ENCODE measurements at places on chromosomes 7 and 10.

DNA sequence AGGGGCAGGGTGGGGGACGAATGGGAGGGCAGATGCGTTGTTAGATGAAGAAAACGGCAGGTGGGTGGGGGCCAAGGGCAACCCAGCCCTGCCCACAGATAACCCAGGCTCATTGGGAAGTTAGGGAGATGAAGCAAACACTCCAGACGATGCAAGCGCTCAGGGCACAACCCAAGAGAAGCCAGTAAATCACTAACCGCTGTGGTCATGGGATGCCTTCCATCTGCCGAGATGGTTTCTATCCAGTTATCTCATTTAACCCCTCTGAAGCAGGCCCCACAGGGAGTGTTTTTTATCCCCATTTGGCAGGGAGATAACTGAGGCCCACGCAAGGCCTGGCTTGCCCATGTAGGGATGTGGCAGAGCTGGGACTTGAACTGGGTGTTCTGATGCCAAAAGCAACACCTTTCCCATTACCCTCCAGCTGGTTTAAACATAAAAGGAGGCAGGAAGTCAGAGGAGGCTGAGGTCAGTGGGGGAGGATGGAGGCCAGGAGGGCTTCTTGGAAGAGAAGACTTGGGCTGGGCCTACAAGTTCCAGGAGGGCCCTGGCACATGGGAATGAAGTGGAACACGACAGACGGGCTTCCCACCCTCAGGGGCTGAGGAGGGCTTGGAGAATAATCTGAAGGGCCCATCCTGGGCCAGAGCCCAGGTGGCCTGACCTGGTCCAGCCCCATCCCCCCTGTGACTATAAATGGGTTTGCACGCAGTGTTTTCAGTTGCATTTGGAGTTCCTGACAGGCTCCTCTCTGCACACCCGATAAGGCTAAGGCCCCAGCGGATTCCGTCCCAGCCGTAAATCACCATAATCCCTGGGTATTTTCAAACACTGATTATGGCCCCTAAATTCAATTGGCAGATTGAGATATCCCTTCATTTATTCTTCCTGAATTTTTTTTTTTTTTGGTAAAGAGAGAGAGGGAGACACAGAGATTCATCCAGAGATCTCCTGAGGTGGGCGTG, 80.9 kb downstream of the NEURL1 start:
- DNase-seq = no peak

- no peak for DNase-seq
Observed at GRCh38 chr10:124494046-124494807, 32.6 kb downstream of the LHPP start.

GRCh38 chr7:140423501-140423900, 19.6 kb downstream of the RAB19 start:
- DNase-seq = no peak

GRCh38 chr7:93977211-93977950, 26.8 kb downstream of the BET1 start:
- no peak for DNase-seq

DNA sequence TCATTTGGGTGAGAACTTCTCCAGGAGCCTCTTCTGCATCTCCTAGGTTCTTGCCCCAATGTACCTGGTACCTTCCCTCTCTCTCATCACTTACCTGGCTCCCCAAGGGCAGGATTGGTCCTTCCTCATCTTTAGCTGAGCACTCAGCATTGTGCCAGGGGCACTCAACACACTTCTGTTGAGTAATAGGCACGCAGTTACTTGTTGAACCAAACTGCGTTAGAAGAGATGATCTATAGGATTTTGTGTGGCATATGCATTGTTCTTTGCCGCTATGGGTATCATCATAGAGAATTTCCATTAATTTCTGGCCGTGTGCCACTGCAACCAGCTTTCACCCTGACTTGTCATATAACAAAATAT, 16.4 kb downstream of the TBXAS1 start:
- no peak for DNase-seq

DNA sequence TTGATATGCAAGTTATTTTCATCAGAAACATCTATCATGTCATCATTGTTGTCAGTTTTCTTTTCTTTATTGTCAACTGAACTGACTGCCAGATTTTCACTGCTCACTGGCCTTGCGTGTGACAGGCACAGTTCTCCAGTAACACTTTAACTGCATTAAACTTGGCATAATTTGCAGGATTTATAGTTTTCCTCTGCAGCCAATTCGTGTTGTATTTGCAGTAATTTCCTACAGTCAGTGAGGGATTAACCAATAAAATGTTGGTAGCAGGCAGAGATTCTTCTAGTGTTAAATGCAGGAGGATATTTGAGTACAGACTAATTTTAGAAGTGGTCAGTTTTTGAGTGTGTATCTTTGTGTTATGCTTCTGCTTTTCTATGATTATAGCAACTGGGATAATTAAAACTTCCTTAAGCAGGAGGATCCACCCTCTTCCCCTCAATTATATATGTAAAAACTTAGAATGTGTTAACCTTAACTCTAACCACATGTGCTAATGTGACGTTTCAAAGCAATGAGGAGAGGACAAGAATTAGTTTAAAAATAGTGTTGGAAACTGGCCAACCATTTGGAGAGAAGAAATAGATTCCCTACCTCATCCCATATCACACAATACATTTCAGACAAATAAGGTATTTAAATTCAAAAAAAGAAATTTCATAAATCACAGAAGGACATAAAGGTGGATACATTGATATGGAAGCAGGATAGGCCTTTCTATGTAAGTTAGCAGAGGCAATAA, 365.5 kb upstream of the BMPER start:
- DNase-seq = no peak

DNA sequence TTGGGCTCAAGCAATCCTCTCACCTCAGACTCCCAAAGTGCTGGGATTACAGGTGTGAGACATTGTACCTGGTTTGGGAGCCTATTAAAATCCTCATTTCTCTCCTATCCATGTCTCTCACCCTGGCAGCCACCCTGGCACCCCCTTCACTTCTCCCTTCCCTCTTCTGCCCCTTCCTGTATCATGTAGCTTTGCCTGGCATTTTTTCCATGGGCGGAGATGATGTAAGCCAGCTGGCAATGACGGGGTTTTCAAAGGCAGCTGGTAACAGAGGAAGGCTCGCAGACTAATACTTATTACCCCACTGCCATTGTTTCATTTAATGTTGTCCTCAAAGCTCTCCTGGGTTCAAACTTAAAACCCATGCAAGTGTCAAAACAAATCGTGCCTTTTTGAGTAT, 61.9 kb downstream of the RGS10 start:
- DNase-seq = no peak

- DNase-seq = no peak
Observed at GRCh38 chr10:126380352-126381076, 7.8 kb downstream of the ADAM12 start.

- no peak for DNase-seq
Observed at GRCh38 chr10:59623133-59624121, 86.2 kb downstream of the SLC16A9 start.

DNA sequence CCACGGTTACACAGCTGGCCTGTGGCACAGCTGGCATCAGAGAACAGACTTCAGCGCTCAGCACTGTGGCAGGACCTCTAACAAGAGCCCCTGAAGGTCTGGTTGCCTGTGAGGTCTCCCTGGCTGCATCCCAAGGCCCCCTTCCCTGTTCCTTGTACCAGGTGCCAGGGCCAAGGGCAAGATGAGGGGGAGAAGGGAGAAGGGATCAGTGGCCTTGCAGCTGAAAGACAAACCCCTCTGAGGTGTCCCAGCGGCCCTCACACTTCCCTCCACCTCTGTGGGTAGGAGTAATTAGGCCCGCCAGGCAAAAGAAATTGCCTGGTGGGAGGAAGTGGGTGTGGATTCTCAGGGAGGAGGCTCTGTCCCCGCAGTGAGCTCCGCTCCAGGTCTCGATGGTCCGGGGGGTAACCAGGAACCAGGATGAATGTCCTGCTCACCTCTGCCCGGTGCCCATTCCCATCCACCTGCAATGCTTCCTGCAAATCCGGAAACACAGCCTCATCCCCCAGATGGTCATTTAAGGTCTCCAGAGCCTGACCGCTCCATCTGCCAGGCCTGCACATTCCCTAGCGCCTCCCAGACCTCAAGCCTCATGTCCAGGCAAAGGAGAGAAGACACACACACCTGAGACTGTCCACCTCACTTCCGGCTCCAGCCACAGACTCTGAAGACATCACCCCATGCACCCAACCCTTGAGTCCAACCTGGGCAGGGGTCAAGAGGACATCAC, 22.7 kb downstream of the GRID2IP start:
- no peak for DNase-seq

GRCh38 chr7:107430057-107430456, 39.8 kb upstream of the GPR22 start:
- DNase-seq = no peak

DNA sequence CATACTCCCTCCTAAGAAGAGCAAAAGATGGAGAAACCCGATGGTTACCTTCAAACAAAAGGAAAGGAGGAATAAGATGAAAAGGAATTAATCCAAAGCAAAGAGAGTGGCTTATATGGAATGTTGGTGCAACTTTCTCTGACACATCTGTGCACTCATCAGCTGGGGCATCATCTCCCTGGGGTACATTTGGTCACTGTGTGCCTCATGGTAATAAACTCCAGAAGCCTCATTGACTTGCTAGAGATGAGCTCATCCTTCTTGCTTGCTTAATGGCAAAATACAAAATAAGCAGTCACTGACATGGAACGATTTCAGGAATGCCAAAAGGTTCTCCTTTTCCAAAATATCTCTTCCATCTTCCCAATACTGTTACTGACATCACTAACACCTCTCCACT, 22.5 kb downstream of the CAV1 start:
- DNase-seq = no peak

- no peak for DNase-seq
Observed at GRCh38 chr7:18623389-18623788, 127.8 kb downstream of the HDAC9 start.

- DNase-seq = no peak
Observed at GRCh38 chr10:14240253-14241189, 90.2 kb downstream of the FRMD4A start.

GRCh38 chr10:53490553-53490952, 718.0 kb upstream of the MBL2 start:
- DNase-seq = no peak

DNA sequence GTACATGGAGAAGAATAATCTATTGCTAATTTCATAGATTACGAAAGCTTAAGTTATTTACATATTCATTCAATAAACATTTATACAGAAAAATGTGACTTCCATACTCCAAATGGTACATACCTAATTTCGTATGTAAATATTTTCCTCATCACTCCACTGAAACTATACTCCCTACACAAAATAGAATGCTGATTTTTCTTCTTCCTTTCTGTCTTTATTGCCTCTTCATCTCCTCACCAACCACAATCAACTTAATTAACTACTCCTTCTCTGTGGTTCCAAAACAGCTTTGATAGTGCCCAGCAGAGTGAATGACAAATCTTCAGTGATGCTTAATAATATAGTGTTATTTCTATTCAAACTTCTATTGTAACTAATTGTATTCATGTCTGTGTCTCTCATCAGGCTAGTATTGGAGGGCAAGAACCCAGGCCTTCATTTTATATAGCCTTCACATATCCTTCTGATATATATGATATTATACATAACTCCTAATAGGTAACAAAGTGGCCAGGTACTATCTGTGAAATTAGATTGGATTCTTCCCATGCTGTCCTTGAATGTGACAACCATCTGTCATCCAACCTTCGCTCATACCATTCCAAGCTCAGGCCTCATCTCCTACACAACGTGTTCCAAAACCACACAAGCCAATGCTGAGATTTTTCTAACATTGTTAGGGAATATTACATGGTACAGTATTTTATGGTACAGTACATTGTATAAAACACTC, 5.3 kb downstream of the ITGB1 start:
- DNase-seq = no peak

GRCh38 chr7:124887247-124887646, 42.4 kb downstream of the POT1 start:
- DNase-seq = no peak

DNA sequence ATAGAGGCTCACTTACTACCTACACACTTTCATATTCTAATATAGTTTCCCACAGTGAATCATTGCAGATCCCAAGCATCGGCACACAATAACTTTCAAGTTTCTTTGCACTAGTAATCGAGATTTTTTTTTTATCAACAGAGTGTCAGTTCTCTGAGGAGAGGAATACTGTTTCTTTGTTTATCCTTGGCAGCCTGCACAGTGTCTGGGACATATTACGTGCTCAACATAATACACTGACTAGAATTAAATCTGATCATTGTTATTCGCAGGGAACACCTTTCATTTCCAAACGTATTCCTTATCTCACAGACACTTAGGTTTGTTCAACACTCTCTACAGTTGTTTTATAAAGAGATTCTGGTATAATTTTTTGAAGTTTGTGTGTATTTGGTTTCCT, 95.3 kb downstream of the CACNA2D1 start:
- DNase-seq = no peak

GRCh38 chr7:13933536-13933935, 55.9 kb downstream of the ETV1 start:
- no peak for DNase-seq

GRCh38 chr7:155437836-155438235, 20.1 kb upstream of the EN2 start:
- no peak for DNase-seq

- no peak for DNase-seq
Observed at GRCh38 chr7:52017802-52018679, 701.4 kb upstream of the COBL start.

DNA sequence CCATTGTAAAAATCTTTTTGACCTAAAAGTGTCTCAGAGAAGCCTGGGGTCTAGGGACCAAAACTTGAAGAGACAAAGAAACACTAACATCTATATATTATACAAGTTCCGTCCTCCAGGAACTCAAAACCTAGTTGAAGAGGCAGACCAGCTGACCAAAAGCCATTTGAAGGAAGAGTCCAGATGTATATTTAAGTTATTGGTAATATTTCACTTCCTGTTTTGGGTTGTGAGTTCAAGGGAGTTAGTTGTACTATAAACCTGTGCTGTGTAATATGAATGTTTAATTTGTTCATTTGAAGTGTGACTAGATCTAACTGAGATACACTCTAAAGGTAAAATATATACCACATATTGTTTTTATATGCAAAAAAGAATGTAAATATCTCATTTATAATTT, 45.0 kb downstream of the CDK1 start:
- no peak for DNase-seq

- DNase-seq = no peak
Observed at GRCh38 chr10:68871105-68871711, 29.9 kb upstream of the DDX50 start.

DNA sequence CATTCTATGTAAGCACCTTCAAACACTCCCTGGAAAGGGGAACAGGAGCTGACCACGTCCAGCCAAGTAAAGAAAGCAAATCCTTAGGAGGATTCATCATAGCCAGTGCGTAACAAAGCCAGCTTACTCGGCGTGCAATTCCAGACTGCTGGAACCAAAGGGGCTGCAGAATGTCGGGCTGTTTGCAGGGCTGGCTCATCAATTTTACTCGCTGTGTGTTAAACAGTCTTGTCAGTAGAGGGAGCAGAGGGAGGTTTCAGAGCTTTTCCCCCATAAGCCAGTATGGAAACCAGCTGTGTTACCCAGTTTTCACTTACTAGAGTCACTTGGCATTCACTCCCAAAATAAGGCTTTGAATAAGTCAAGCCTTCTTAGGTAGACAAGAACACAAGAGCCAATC, 127.1 kb downstream of the KMT2E start:
- DNase-seq = no peak

Data from type B pancreatic cell (in vitro differentiated cells).